Sigmoid colon (tissue), 7 donors: ENCODE measurements at places on chromosomes 12 and 14. TPM values are rescaled to one million over a fixed set of nuclear protein-coding genes. Genes with fewer than 3 reads are reported as not detected.

The SLCO1B1 gene
- polyA plus RNA-seq: not detected

The AJUBA gene
- polyA plus RNA-seq: 7.8 TPM

The AMDHD1 gene
- not detected for polyA plus RNA-seq

The SYNDIG1L gene
- polyA plus RNA-seq: 0.20 TPM

The CHMP4A gene
- 116 TPM for polyA plus RNA-seq

The PGF gene
- polyA plus RNA-seq: 1.2 TPM

The SOX5 gene
- 0.23 TPM for polyA plus RNA-seq

The ZFHX2 gene
- polyA plus RNA-seq: under 0.01 TPM

The GYS2 gene
- polyA plus RNA-seq: not detected

The CD163L1 gene
- 49.0 TPM for polyA plus RNA-seq

The TM9SF1 gene
- 7.9 TPM for polyA plus RNA-seq
